Inflammatory macrophage treated with lipopolysaccharide for 1 hour (primary cell): ENCODE measurements at places on chromosomes 3 and 15.
A peak's percentile ranks its signal among the peaks of the same experiment; 100 is the strongest.

DNA sequence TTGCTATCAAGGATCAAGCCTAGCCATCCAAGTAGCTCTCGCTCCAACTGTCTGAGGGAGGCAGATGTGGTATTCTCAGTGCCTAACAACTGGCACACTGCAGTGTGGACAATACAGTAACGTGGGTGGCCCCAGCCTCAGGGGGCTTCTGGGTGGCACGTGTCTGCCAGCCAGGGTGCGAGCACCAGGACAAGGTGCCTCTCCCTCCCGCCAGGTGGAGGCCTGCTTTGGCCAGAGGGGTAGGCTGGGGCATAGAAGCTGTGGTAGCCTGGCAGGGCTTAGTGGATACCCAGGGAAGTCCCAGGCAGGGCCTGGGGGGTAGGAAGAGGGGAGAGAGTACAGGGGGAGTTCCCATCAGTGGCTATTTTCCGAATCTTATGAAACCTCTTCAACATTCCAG, 234.0 kb downstream of the PLCL2 start:
- DNase-seq: no peak

DNA sequence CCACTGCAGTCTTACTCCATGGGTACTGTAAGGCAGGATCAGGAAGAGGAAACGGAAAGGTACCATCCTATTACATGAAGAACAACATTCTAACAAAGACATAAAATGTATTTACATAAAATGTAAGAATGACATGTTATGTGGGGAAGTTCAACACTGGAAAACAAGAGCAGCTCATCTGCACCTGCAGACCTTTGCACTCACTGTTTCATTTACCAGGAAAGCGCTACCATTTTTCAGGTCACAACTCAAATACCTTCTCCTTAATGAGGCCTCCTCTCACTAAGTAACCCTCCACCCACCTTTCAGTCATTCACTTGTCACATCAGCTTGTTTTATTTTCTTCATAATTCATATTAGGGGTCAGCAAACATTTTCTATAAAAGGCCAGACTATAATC, 2.6 kb downstream of the TMCC1 start:
- no peak for DNase-seq

DNA sequence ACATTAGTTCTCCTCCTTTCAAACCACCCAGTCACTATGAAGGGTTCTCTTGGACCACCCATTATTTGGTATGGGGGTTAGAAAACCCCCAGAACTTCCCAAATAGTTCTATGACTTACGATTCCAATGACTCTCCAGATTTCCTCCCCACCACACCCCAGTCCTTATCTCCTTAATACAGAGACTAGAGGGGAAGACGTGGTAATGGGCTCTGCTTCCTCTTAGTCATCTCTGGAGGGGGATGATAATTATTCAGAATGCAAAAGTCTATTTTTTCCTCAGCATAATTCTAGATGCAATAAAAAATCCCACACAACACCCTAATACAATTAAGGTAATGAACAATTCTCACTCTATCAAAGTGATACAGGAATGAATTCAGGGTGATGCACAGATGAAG, 48.9 kb upstream of the CFAP161 start:
- DNase-seq: no peak

DNA sequence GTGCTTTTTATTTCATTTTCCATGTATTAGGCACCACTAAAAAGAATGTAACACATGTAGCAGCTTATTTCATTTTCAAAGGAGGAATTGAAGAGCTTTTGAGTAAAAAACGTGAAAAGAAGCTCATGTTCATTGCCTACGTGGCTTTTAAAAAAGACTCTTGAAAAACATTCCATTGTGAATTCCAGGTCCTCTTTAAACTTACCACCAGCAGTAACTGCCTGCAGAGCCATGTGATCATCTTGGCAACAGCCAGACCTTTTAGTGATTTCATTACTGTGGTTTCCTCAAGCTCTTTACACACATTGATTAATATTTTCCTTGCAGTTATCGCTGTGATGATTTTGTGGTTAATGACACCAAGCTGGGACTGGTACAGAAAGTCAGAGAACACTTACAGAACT, 43.8 kb upstream of the FBXL22 start:
- DNase-seq: peak; percentile 25

DNA sequence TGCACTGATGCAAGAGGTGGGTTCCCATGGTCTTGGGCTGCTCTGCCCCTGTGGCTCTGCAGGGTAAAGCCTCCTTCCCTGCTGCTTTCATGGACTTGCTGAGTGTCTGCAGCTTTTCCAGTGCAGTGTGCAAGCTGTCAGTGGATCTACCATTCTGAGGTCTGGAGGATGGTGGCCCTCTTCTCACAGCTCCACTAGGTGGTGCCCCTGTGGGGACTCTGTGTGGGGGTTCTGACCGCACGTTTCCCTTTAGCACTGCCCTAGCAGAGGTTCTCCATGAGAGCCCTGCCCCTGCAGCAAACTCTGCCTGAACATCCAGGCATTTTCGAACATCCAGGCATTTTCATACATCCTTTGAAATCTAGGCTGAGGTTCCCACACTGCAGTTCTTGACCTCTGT, 329.8 kb upstream of the NAALADL2 start:
- no peak for DNase-seq

- DNase-seq: no peak
These were observed 16.3 kb downstream of the PLXNB1 start for GRCh38 chr3:48413611-48414010.

GRCh38 chr3:65701516-65701915, 337.2 kb downstream of the MAGI1 start:
- no peak for DNase-seq

GRCh38 chr3:44682182-44682896, 30.1 kb upstream of the ZNF502 start:
- DNase-seq: no peak
